ENCODE measurements at places on chromosomes 2 and 18.

DNA sequence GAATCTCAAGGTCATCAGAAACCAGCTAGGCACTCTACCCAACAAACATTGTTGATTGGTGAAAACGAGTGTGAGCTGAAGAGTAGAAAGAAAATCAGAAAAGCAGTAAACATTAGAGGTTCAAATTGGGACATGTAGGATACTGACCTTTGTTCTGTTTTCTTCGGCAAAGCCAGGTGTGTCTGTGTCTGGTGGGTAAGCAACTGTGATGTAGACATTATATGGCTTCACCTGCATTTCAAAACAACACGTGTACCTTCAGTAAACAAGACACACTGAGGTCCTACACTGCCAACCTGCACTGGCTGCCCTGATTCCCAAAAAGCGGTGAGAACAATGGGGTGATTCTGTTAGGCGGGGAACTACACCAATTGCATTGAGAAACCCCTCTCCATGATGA, 22.7 kb downstream of the KDSR start:
- no peak for DNase-seq

DNA sequence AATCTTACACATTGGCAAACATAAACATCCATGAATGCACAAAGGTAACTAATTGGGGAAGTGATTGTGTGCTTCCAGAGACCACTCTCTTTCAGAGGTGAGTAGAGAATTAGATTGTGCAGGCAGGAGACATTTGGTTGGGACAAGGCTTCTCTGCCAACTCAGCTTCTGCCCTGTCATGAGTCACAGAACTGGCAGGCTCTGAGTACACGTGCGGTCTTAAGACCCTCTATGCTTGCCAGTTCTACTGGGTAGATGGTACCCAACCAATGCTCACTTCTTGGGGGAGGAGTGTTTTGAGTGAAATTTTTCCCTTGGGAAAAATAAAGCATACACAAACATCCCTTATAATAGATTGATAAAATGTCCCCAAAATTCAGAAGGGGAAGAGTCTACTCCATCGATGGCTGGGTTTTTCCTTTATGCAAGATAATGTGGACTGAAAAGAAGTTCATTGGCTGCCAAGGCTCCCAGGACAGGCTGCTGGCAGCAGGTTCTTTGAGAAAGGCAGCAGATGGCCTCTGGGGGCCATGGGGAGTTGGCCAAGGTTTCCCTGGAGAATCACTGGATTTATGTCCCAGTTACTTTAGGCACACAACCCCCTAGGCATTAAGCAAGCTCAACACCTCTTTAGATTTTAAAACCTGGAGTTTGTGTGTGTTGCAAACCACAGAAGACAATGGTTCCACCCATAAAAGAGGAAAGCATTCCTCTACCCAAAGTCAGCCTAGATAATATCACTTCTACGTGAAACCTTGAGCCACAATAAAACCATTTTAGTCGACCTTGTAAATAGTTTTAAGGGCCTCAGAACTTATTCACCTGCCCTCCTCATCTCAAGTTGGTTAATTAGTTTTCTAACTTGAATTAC, 417.0 kb downstream of the TXNL1 start:
- DNase-seq, result peak; percentile 34

DNA sequence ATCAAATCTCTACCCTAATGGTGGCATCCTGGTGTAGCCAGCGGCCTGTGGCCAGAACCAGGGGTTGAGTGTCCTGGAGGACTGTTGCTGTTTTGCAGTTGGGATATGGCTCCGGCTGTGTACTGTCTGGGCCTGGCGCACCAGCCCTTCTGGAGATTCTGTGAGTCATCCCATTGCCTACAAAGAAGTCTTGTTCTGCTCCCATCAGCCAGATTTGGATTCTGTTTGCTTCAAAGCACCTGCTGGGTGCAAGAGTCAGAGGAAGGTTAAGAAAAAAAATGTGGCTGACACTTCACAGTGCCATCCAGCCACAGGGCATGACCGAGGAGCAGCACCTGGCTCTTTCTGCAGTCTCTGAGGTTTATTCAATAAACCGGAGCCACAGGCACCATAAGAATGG, 41.0 kb upstream of the ASAP2 start:
- peak; percentile 68 for DNase-seq

GRCh38 chr2:70627211-70627898, 73.7 kb upstream of the TGFA start:
- DNase-seq, result no peak

All from astrocyte of the hippocampus (primary cell).